Gastroesophageal sphincter (tissue), 4 donors: ENCODE measurements at places on chromosomes 2 and 18. TPM values are rescaled to one million over a fixed set of nuclear protein-coding genes. Genes with fewer than 3 reads are reported as not detected.

RGPD8 gene
- 38.4 TPM for total RNA-seq

DPYSL5 gene
- 2.4 TPM for total RNA-seq

CAPG gene
- total RNA-seq: 62.9 TPM

PLGLB1 gene
- 7.5 TPM for total RNA-seq

RFX8 gene
- not detected for total RNA-seq

SIX2 gene
- not detected for total RNA-seq

TWIST2 gene
- total RNA-seq: 17.7 TPM

CROCC2 gene
- not detected for total RNA-seq
